NCI-H524 (cell line): ENCODE measurements at places on chromosomes 5 and 9.

GRCh38 chr5:31036411-31036810 is 157.1 kb upstream of the CDH6 start:
- DNase-seq = no peak

- peak; percentile 35 for DNase-seq
These were observed 99.7 kb downstream of the ST8SIA4 start for GRCh38 chr5:100803397-100803796.

GRCh38 chr5:142320851-142321560 is 3.8 kb downstream of the SPRY4 start:
- DNase-seq = peak; percentile 74

DNA sequence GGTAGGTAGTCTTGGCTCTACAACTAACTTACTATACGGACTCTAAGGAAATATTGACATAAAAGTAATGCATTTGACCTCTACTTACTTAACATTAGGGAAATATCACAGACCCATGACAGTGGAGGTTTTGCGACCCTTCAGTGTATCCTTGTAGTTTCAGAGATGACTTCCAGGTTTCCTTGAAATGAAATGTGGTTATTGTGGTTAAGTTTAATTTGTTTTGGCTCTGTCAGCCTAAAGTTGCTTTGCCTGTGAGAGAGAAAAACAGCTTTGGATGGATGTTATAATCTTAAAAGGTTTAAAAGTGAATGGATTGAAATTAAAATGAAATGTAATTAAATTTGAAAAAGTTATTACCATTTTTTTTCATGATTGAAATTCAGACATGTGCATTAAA is 42.9 kb downstream of the LRRTM2 start:
- DNase-seq = no peak
